ENCODE measurements at places on chromosomes 2 and 18.

- no peak for DNase-seq
Measured at GRCh38 chr2:178309541-178309940, 115.2 kb downstream of the OSBPL6 start.

DNA sequence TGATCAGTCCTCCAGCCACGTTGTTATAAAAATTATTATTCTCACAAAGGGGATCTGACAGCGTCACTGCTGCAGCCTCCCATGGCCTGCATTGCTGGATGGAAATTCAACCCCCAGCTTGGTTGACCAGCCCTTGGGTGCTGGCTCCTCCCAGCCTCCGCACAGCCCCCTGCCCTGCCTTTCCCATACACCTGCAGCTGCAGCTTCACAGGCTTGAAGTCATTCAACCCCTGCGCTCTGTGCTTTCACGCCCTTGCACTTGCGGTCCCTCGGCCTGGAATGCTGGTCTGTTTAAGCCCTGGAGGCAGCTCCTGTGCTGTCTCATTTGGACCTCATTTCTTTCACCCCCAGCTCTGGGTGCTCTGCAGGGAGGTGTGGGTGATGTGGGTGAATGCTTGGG is 860 bp upstream of the CD8A start:
- DNase-seq: no peak

- DNase-seq: peak; percentile 26
Measured at GRCh38 chr2:105431367-105432043, 32.7 kb upstream of the FHL2 start.

GRCh38 chr2:68995916-68996315 is 17.1 kb upstream of the ANTXR1 start:
- DNase-seq: no peak
